Cortex of kidney (tissue), 1 donor: ENCODE measurements at places on chromosomes 1 and 21.

GRCh38 chr21:45352621-45353139 lies 52.3 kb upstream of the COL18A1 start:
- DNase-seq: no peak

GRCh38 chr21:34989337-34990151 lies 59.6 kb downstream of the RUNX1 start:
- DNase-seq: no peak

DNA sequence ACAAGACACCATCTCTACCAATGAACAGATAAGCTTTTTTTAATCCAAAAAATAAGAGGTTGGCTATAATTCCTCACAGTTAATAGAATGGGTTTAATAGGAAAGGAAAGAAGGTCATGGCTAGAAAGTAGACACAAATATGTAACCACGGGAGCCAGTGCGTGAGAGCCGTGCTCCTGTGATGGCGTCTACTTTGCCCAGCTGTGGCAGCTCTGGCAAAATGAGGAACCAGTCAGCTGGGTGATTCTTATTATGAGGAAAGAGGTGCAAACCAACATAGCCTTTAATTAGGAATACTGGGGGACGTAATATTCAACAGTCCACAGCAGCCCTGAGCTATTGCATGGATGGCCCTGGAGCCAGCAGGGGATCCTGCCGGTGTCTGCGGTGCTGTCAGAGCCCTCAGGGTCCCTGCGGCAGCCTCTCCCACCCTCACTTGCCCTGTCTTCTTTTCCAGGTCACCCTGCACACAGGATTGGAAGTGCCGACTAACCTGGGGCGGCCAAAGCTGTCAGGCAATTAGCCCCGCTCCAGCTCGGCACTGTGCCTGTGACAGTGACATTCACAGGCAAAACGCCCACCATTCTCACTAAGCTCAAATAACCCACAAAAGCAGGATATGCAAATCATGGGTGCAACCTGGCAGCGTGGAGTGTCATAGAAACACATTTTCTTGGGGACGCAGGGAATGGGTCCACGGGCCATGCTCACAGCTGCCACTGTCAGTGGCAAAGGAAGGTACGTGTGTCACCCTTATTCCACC lies 25.9 kb upstream of the GNPAT start:
- DNase-seq: no peak

DNA sequence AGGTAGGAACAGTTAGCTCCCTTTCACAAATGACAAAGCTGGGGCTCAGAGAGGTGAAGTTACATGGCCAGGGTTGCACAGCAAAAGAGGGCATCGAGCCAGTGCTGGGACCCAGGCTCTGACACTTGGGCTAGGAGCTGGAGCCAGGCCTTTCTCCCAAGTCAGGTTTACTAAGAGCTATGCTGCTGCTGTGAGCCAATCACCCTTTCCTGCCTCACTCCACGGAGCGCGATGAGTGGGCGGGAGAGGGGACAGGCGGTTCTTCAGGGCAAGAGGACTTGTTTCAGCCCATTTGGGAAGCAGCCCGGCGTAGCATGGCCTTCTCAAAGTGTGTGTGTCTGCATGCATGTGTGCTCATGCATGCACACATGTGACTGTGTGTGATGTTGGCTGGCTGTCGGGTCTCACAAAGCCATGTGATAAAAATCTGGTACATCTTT lies 10.6 kb downstream of the ID3 start:
- no peak for DNase-seq

- no peak for DNase-seq
These were observed 59.8 kb downstream of the MAST2 start for GRCh38 chr1:45863218-45863617.

- DNase-seq: no peak
These were observed 9.2 kb downstream of the TNFRSF9 start for GRCh38 chr1:7931446-7931812.

DNA sequence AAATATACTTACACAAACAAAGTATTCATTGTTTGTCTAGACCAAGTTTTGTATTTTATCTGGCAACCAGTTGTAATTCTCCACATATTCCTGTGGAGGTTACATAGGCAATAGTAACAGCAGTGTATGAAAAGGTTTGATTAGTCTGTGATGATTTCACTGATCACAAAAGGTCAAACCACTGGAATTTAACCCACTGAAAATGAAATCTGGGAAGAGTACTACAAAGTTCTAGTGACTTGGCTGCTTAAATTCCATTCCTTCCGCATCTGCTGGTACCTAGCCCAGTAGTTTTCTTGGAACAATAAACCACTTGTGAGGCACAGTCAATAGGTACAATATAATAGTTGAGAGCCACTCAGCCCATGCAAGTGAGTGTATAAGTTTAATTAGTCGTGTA lies 205.4 kb downstream of the NFIA start:
- no peak for DNase-seq

GRCh38 chr1:7680207-7680954 lies 90.7 kb upstream of the VAMP3 start:
- no peak for DNase-seq
